T-helper 17 cell (primary cell): ENCODE measurements at places on chromosomes 7 and 10.

GRCh38 chr10:58414270-58415041 lies 29.2 kb downstream of the TFAM start:
- no peaks in the 10 kb centered on the region for H3K4me1 ChIP-seq
- H3K4me3 ChIP-seq, result no peak overlapping the region
- no peak for DNase-seq
- peaks cover 34% of the 10 kb centered on the region for H3K27me3 ChIP-seq
- no peak overlapping the region for H3K27ac ChIP-seq

GRCh38 chr7:158344706-158345300 lies 242.8 kb downstream of the PTPRN2 start:
- H3K4me1 ChIP-seq, result no peaks in the 10 kb centered on the region
- H3K27me3 ChIP-seq, result peaks cover 11% of the 10 kb centered on the region
- H3K36me3 ChIP-seq, result no peaks in the 10 kb centered on the region
- no peak for DNase-seq

GRCh38 chr7:46864716-46865115 lies 717.2 kb downstream of the TNS3 start:
- DNase-seq, result no peak
- no peaks in the 10 kb centered on the region for H3K4me1 ChIP-seq
- H3K27me3 ChIP-seq, result no peaks in the 10 kb centered on the region
- no peak overlapping the region for H3K4me3 ChIP-seq
- no peaks in the 10 kb centered on the region for H3K36me3 ChIP-seq

DNA sequence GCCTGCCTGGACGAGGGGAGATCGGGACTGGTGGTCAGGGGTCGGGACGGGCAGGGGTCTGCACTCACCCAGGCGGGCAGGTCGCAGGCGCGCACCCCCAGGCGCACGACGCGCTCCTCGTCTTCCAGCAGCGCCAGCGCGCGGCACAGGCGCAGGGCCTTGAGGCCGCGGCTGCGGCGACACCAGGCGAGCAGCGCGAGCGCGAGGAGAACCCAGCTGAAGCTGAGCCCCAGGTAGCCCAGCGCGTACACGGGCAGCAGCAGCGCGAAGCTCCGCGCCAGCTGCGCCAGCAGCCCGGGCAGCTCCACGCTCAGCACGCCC lies 328 bp downstream of the ESYT2 start:
- peaks cover 26% of the 10 kb centered on the region for H3K4me1 ChIP-seq
- no peak for DNase-seq
- H3K36me3 ChIP-seq, result peaks cover 7% of the 10 kb centered on the region
- H3K27ac ChIP-seq, result peak overlapping the region; percentile 97
- H3K27me3 ChIP-seq, result no peaks in the 10 kb centered on the region
- peak overlapping the region; percentile 95 for H3K4me3 ChIP-seq

DNA sequence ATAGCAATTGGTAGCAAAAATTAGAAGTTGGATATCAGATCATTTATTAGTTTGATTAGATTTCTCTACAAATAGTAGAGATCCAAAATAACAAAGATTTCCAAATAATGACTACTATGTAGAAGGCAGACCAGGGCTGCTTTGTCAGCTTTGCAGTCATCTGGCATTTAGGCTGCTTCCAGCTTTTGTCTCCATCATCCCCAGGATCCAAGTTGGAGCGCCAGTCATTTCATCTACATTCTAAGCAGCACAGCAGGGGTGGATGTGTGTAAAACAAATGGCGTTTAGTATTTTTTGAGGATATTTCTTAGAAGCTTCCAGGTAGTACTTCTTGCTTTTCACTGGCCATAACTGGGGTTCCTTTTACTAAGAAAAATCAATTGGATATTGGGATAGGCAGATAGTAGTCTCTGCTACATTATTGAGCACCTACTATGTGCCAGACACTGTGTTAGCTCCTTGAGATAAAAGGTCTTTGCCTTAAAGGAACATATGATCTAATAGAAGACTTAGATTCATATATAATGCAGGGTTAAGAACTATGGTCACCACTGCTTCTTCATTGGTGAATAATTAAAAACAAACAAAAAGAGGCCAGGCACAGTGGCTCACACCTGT lies 41.5 kb downstream of the TPST1 start:
- H3K4me3 ChIP-seq, result no peak overlapping the region
- no peaks in the 10 kb centered on the region for H3K36me3 ChIP-seq
- peaks cover 3% of the 10 kb centered on the region for H3K4me1 ChIP-seq
- no peak overlapping the region for H3K27ac ChIP-seq
- DNase-seq, result no peak

DNA sequence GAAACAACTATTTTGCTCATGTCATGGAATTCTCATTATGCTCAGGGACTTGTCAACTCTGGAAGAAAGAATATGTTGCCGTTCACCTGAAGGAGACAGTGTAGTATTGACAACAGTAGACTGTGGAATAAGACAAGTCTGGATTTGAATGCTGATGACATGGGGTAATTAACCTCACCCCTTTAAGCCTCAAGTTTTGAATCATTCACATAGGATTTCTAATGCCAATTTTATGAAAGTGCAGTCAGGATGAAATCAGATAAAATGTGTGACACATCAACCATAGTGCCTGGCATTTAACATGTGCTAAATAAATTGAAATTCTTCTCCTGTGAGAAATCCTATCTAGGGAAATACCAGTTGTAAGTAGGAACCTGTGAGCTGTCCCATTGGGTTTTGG lies 305.8 kb downstream of the KIF20B start:
- H3K36me3 ChIP-seq, result no peaks in the 10 kb centered on the region
- H3K27ac ChIP-seq, result no peak overlapping the region
- H3K27me3 ChIP-seq, result no peaks in the 10 kb centered on the region
- no peaks in the 10 kb centered on the region for H3K4me1 ChIP-seq
- no peak overlapping the region for H3K4me3 ChIP-seq

GRCh38 chr10:97075961-97076525 lies 109.7 kb downstream of the SLIT1 start:
- no peak overlapping the region for H3K27ac ChIP-seq
- no peak overlapping the region for H3K4me3 ChIP-seq
- H3K36me3 ChIP-seq, result no peaks in the 10 kb centered on the region
- peaks cover 67% of the 10 kb centered on the region for H3K27me3 ChIP-seq

- DNase-seq, result no peak
- no peaks in the 10 kb centered on the region for H3K27me3 ChIP-seq
- H3K27ac ChIP-seq, result no peak overlapping the region
- H3K36me3 ChIP-seq, result peaks cover 3% of the 10 kb centered on the region
These were observed 144.0 kb upstream of the CCDC6 start for GRCh38 chr10:60050366-60050765.

GRCh38 chr7:125154930-125155329 lies 225.3 kb upstream of the POT1 start:
- no peak overlapping the region for H3K27ac ChIP-seq
- no peak overlapping the region for H3K4me3 ChIP-seq
- H3K27me3 ChIP-seq, result no peaks in the 10 kb centered on the region
- H3K4me1 ChIP-seq, result no peaks in the 10 kb centered on the region
- no peak for DNase-seq
- no peaks in the 10 kb centered on the region for H3K36me3 ChIP-seq

DNA sequence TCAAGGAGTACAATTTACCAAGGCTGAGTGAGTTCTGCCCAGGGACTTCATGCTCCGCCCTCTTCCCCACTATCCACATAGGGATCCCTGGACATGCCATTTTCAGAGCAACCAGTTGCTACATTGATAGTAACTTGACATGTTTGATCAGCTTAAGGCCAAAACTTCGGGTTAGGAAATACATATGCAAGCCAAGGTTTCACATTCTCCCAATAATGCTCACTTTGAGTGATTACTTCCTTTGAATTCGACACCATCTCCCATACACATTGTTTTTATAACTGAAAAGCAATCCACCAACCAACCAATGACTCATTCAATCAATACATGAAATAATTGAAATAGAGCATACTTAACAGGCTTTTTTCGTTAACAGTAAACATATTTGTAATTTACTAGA lies 137.9 kb downstream of the GLI3 start:
- H3K4me1 ChIP-seq, result no peaks in the 10 kb centered on the region
- H3K27ac ChIP-seq, result no peak overlapping the region
- no peak for DNase-seq
- no peaks in the 10 kb centered on the region for H3K27me3 ChIP-seq
- H3K36me3 ChIP-seq, result no peaks in the 10 kb centered on the region

DNA sequence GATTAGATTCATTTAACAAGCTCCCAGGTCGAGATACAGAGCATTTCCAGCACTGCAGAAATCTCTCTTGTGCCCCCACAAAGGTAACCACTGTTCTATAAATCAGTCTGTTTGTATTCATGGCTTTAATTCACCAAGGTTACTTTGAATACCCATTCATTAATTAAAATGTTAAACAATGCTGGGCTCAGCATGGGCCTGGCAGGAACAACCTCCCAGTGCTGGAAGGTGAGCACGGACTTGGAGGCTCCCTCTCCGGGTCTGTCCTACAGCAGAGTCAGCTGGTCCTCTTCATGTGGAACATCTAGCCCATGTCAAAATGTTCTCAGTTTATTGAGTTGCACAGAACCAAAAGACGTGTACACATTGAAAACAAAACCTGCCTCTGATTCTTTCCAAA lies 15.6 kb upstream of the EFCAB10 start:
- DNase-seq, result no peak
- peaks cover 4% of the 10 kb centered on the region for H3K4me1 ChIP-seq
- H3K4me3 ChIP-seq, result no peak overlapping the region
- H3K36me3 ChIP-seq, result no peaks in the 10 kb centered on the region
- no peak overlapping the region for H3K27ac ChIP-seq
- peaks cover 5% of the 10 kb centered on the region for H3K27me3 ChIP-seq

GRCh38 chr10:1526436-1527055 lies 210.8 kb downstream of the ADARB2 start:
- no peaks in the 10 kb centered on the region for H3K4me1 ChIP-seq
- DNase-seq, result no peak
- H3K27ac ChIP-seq, result no peak overlapping the region
- no peak overlapping the region for H3K4me3 ChIP-seq
- no peaks in the 10 kb centered on the region for H3K36me3 ChIP-seq

- H3K36me3 ChIP-seq, result no peaks in the 10 kb centered on the region
- peak overlapping the region; percentile 97 for H3K4me3 ChIP-seq
- H3K27ac ChIP-seq, result peak overlapping the region; percentile 100
- no peaks in the 10 kb centered on the region for H3K27me3 ChIP-seq
These were observed 103.4 kb upstream of the ANLN start for GRCh38 chr7:36286226-36286625.

GRCh38 chr10:47025540-47026300 lies 114.5 kb downstream of the PTPN20 start:
- no peak overlapping the region for H3K27ac ChIP-seq
- peaks cover 6% of the 10 kb centered on the region for H3K36me3 ChIP-seq
- peaks cover 14% of the 10 kb centered on the region for H3K27me3 ChIP-seq
- no peak overlapping the region for H3K4me3 ChIP-seq

DNA sequence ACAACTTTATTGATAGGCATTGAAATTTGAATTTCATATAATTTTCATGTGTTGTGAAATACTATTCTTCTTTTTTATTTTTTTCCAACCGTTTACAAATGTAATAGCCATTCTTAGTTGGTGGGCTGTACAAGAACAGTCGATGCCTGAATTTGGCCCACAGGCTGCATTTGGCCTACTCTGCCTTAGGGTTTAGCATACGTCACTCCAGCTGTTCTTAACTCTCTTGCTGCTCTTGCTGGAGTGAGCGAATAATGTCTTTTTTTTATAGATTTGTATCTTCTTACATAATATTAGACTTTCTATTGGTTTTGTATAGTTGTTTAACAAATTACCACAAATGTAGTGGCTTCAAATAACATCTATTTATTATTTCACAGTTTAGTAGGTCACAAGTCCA lies 163.4 kb upstream of the MKI67 start:
- H3K27me3 ChIP-seq, result peaks cover 45% of the 10 kb centered on the region
- no peak overlapping the region for H3K27ac ChIP-seq
- no peak overlapping the region for H3K4me3 ChIP-seq

DNA sequence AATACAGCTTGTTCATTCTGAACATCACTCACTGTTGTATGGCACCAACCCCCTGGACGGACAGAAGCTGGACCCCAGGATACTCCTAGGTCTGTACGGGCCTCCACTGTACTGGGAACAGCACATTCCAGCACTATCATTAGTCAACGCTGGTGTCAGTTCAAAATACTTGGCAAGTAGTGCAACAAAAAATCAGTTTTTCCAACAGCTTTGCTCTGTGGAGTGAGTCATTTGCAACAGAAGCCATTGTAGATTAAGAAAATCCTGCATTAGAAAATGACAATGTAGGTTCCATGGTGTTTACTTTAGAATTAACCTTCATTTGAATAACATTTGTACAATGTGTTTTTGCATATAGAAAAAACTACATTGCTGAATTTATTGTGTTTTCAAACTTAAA lies 266.6 kb downstream of the HDAC9 start:
- no peaks in the 10 kb centered on the region for H3K27me3 ChIP-seq
- no peak overlapping the region for H3K27ac ChIP-seq

DNA sequence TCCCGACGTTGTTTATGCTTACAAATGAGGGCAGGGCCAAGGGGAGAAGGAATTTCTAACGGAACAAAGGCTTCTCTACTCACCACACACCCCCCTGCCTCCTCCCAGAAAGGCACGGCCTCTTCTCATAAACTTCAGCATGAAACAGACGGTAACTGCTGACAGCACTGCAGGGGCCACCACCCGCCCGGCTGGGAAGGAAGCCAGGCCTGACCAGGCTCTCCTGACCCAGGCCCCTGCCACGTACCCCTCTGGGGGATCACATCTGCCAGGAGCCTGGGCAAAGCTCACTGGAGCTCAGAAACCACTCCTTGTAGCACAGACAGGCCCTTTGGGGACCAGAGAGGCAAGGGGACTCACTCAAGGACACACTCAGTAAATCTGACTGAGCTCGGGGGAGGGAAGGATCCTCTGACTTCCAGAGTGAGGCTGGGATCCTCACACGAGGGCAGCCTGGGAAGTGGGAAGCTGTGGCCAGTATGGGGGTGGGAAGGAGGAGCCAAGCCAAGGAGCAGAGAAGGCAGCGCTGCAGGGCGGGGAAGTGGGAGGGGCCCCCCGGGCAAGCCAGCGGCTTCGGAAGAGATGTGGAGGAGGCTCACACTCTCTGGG lies 46.1 kb downstream of the ZCCHC24 start:
- no peaks in the 10 kb centered on the region for H3K36me3 ChIP-seq
- peaks cover 8% of the 10 kb centered on the region for H3K27me3 ChIP-seq
- no peak overlapping the region for H3K27ac ChIP-seq

DNA sequence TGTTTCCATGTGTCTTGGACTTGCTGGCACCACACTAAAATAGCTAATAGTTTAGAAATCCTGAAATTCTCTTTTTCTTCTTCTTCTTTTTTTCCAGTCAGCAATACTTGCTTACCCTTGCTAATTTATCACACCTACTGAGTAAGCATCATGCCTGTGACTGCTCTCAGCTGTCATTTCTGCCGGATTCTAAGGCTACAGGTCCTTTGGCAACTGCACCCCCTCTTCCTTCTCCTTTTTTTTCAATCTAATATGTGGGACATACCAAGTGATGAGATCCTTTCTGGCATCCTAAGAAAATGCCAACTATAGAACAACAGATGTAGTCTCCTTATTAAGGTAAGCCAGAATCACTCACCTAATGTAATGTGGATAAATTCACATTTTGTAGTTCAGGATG lies 444.7 kb downstream of the MAGI2 start:
- H3K27me3 ChIP-seq, result no peaks in the 10 kb centered on the region
- H3K36me3 ChIP-seq, result no peaks in the 10 kb centered on the region
- H3K4me3 ChIP-seq, result no peak overlapping the region
- no peak overlapping the region for H3K27ac ChIP-seq
- no peaks in the 10 kb centered on the region for H3K4me1 ChIP-seq

DNA sequence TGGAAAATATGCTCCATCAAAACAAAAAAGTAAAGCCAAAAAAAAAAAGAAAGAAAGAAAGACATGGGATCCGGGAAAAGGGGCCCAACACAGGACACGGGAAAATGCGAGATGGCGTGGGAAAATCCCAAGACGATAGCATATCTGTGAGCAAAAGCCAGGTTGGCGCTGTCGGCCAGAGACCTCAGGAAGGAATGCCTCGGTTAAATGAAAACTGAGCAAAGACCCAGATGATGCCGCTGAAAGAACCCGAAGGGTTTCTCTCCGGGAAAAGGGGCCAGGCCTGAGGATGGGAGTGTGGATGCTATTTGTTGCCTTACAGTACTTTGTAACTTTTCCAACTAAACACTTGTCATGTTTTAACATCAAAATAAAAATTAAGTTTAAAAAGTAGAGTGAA lies 49.5 kb upstream of the PPP2R2D start:
- H3K27me3 ChIP-seq, result peaks cover 22% of the 10 kb centered on the region
- H3K4me1 ChIP-seq, result no peaks in the 10 kb centered on the region
- H3K27ac ChIP-seq, result no peak overlapping the region
